A549 treated with CpdA at 1 μM for 4 hours (cell line): ENCODE measurements at places on chromosomes 6 and 20. TPM values are rescaled to one million over a fixed set of nuclear protein-coding genes. Genes with fewer than 3 reads are reported as not detected.

The KIF25 gene
- total RNA-seq = 0.07 to 0.15 TPM in 2 of 5 replicates, not detected in the others

The CALHM4 gene
- total RNA-seq = not detected in 5 replicates

The BFSP1 gene
- total RNA-seq = 4.2 to 5.0 TPM (median 4.6 TPM) in 5 replicates

The TRDN gene
- total RNA-seq = not detected in 5 replicates

The HRH3 gene
- not detected in 5 replicates for total RNA-seq

The GCLC gene
- total RNA-seq = 103 to 123 TPM (median 114 TPM) in 5 replicates

The OXT gene
- total RNA-seq = not detected in 5 replicates

The PRSS16 gene
- total RNA-seq = 3.1 to 4.7 TPM (median 4.0 TPM) in 5 replicates

The ATP6V1G2 gene
- 0.57 to 0.77 TPM (median 0.63 TPM) in 5 replicates for total RNA-seq
